ENCODE measurements at places on chromosomes 6 and 20. TPM values are rescaled to one million over a fixed set of nuclear protein-coding genes. Genes with fewer than 3 reads are reported as not detected.

PMEPA1 gene
- total RNA-seq: 0.64 TPM

VAPB gene
- total RNA-seq: 51.1 TPM

MMP24 gene
- total RNA-seq: not detected

ADGRG6 gene
- total RNA-seq: 67.9 TPM

DNA sequence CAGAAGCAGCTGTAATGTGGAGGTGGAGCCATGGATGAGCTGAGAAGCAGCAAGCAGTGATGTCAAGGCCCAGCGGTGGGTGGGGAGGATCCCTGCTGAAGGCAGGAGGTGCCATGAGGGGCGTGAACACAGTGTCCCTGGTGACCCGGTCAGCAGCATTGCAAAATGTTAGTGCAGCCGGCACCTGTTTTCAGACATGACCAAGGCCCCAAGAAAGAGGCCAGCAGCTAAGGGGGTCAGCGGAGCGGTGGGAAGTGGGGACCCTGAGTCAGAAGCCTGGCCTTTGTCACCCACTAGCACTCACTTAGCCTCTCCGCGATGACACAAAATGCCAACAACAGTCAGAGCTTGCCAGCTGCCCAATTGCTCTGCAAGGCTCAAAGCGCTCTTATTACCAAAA, 51.9 kb downstream of the TMEM242 start:
- H3K4me3 ChIP-seq: no peak overlapping the region
- H3K4me1 ChIP-seq: peaks cover 26% of the 10 kb centered on the region
- no peak for DNase-seq
- H3K27ac ChIP-seq: no peak overlapping the region
